ENCODE measurements at places on chromosomes 11 and 22.
A peak's percentile ranks its signal among the peaks of the same experiment; 100 is the strongest.

DNA sequence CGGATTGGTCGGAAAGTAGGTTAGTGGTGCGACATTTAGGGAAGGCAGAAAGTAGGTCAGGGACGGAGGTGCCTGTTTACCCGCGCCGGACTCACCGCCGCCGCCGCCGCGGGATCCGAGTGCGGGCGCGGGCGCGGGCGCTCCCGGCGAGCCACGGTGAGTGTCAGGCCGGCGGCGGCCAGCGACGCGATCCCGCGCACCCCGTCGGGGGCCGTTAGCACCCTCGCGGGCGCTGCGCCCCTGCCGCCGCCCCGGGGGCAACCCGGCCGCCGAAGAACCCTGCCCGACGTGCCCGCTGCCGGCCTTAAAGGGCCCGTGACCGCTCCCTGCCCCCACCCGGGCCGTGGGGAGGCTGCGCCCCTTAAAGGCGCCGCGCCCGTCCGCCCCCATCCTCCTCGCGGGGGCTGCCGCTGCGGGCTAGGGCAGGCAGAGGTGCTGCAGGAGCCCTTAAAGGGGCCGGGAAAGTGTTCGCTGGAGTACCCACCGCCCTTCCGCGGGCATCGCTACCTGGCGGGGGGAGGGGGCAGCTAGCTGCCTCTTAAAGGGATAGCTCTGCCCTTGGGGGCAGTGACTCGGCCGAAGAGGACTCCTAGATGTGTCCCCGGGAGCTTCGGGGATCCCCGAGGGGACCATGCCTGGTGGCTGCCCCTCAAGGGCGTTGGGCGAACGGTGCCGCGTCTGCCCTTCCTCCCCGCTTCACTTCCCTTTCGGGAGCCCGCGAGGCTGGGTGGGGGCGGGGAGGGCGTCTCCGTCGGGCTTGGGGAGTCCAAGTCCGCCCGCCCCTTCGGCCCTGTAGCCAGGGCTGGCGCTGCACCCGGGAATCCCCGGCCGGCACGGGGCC, at the start of gene BMAL1:
Gene BMAL1, plus strand, starts transcription at position 23 of the 841 bp plus-strand sequence. CDS start 76,519 bp downstream, outside the sequence.
- DNase-seq = peak; percentile 37

DNA sequence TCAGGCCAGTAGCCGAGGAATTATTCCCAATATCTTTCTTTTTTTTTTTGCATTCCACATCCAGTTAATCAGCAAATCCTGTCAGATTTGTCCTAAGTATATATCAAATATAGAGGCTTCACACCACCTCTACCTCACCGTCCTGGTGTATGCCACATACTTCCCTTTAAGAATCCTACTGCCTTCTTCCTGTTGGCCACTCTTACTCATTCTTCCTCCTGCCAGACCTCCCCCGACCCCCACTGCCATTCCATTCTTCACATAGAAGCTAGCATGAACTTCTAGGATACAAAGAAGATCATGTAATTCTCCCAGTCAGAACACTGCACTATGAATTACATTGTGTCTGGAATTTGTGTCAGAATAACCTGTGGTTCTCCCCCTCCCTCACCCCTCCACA, 89.5 kb downstream of the TRIM44 start:
- no peak for DNase-seq

DNA sequence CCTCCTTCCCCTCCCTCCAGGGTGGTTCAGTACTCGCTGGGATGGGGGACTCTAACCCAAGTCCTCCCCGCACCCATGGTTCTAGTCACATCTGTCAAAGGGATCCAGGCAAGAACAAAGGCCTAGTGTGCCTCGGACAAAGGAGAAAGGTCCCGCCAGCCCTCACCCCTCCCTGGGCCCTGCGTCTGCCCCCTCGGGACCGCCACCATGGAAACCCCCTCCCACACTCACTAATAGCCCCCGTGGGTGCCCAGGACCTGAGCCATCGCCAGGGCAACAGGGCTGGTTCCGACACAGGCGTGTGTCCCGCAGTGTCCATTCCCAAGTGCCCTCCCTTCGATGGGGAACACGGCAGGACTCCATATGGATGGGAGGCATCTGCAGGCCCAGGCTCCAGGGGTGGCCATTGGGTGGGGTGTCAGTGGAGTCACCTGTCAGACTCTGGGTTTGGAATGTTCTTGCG, 5.1 kb upstream of the CARNS1 start:
- DNase-seq = no peak

DNA sequence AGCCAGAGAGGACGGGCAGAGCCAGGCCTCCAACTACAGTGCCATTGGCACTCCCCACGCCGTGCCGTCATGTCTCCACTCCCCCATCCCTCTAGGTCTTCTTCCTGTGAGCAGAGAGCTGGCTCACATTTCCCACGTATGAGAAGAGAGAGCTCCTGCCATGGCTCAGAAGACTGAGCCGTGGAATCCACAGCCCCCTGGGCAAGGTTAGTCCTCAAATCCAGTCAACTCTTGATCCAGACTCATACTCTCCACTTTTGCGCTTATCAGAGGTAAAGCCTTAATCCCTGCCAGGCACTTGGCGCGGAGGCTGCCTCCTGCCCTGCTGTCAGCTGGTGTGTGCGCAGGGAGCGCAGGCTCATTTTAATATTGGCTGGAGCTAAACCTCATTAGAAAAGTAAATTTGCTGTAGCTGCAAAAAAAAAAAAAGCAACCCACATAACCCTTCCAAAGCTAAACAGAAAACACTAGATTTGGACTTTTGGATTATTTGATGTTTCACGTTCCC, 4.7 kb downstream of the B3GAT1 start:
- no peak for DNase-seq

- DNase-seq = no peak
Observed at GRCh38 chr11:45925550-45925949, 3.1 kb downstream of the LARGE2 start.
